Effector memory CD4-positive, alpha-beta T cell (primary cell): ENCODE measurements at places on chromosomes 12 and 14.

DNA sequence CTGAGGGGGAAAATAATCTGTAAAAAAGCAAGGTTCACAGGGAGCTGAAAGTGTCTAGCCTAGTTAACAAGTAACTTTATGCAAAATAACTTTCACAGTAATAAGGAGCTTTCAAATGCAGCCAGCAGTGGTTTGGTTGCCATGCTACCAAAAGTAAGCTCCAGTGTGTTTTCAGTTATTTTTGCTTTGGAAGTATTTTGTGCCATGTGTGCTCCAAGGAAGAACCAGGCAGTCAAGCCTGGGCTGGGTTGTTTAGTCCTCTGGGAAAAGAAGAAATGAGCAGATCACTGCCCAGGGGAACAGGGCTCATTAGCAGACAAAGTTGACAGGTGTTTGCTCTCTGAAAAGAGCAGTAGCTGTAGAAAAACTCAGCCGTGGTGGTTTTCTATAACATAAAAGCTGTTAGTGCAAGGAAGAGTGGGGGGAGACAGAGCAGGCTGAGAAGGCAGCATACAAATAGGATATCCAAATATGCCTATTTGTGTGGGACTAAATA, 92.8 kb upstream of the TMTC2 start:
- no peak for DNase-seq

DNA sequence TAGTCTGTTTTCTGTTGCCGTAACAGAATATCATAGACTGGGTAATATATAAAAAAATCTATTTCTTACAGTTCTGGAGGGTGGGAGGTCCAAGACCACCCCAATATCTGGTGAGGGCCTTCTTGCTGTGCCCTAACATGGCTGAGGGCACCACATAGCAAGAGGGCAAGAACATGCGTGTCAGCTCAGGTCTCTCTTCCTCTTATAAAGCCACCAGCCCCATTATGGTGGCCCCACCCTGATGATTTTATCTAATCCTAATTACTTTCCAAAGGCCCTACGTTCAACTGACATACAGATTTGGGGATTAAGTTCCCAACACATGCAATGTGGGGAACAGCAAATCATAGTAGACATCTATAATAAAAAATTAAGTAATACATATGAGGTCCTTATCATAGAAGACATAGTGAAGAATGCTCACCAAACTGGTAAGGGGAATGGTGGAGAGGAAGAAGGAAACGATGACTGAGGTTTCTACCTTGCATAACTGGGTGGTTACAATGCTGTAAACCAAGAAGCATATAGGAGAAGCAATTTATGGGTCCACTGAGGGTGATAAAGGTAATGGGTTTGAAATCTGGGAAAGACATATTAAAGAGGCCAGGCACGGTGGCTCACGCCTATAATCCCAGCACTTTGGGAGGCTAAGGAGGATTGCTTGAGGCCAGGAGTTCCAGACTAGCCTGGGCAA, 27.0 kb downstream of the BTBD7 start:
- no peak for DNase-seq

- DNase-seq, result no peak
Measured at GRCh38 chr12:131103669-131104462, 150.2 kb downstream of the ADGRD1 start.

DNA sequence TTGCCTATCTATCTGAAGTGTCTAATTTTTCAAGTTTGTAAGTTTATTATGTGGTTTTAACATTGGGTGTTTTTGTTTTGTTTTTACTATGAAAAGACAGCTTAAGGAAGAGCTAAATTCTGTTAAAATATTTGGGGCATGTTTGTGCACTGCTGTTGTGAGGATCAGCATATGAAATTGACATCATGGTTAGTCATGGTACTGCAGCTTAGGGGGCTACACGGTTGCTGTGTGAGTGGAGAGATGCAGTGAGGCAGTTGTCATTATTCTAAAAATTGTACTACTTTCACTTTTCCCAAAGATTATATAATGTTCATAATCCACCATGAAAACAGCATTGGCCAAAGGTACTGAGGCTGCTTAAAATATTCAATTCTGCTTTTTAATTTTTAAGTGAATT, 49.0 kb downstream of the ZC3H14 start:
- DNase-seq, result no peak
